ENCODE measurements at places on chromosomes 3 and 15.

GRCh38 chr3:117871934-117872333 lies 1162.4 kb downstream of the TUSC7 start:
- DNase-seq, result no peak

DNA sequence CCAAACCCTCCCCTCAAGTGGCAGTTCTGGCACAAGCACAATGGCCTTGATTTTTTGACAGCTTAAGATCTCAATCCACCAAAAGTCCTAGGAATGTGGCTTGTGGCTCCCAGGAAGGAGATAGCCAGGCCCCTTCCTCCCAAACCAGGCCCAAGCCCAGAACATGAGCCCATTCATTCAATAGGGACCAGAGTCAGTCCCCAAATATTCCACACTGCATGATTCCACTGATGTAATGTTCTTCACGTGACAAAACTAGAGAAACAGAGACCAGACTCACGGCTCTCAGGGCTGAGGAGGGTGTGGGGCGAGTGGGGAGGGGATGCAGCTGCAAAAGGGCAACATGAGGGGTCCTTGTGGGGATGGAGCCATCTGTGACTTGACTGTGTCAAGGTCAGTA lies 25.5 kb downstream of the ABTB1 start:
- DNase-seq, result peak; percentile 23

GRCh38 chr3:123055352-123055751 lies 11.5 kb upstream of the PDIA5 start:
- DNase-seq, result no peak

DNA sequence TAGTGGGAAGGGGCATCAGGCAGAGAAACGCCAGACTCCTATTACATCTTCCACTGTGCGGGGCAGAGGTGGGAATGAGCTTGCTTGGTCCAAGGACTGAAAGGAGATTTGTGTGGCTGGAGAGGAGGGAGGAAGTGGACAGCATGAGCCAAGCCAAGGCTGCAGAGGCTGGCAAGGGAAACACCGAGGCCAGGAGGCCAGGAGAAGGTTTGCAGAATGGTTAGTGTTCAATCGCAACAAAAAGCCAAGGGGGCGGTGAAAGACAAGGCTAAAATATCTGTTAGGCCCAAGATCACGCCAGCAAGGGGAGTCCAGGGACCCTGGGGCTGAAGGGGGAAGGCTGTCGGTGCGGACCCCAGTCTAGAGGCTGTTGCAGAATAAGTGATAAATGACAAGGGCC lies 75.8 kb downstream of the CPN2 start:
- DNase-seq, result peak; percentile 63

- no peak for DNase-seq
Measured at GRCh38 chr15:93195109-93195508, 106.1 kb upstream of the RGMA start.

GRCh38 chr3:99635348-99635747 lies 3.0 kb upstream of the COL8A1 start:
- DNase-seq, result no peak

DNA sequence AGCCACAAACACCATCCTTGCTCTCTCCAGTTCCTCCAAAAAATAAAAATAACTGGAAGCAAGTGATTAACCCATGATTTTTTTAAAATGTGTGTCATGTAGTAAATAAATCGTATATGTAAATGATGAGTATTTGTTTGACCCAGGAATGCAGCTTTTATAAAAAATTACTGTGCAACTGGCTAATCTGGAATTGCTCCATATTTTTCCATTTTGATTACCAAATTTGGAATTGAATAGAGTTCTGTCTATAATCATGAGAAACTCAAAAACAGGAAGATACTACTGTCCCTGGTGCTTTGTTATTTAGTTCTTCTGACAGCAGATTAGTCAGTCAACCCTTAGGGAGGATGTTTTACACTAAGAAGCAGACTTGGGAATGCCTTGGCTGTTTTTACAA lies 116.2 kb downstream of the CCNL1 start:
- no peak for DNase-seq

GRCh38 chr15:40301467-40302179 lies 6.1 kb downstream of the PLCB2 start:
- DNase-seq, result peak; percentile 36

DNA sequence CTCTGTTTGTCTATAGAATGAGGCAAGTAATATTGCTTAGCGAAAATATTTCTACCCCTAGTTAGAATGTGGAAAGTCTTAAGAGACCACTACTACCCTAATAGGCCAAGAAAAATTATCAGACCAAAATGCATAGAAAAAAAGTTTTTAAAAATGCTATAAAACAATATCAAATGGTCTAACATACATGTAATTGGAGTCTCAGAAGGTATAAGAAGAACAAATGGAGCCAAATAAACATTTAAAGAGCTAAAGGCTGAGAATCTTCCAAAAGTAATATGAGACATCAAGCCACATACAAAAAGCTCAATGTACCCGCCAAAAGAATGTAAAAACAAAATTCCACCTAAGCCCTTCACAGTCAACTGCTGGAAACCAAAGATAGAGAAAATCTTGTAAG lies 133.5 kb upstream of the GADL1 start:
- no peak for DNase-seq

DNA sequence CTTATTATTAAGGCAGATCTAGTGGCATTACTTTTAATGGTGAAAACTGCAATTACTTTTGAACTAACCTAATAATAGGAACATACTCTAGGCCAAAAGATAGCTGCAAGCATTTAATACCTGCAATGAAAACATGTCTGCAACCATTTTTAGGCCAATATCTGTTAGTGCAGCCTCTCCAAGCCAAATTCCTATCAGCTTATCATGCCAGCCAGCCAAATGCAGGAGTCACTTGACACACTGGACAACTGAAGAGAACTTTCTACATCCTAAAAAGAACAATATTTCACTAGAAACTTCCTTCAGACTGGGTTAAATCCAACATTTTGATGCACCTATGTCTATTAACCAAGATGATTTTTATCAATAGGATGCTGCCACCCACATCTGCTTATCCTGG lies 33.8 kb downstream of the CCDC54 start:
- no peak for DNase-seq

- DNase-seq, result no peak
Measured at GRCh38 chr3:13552857-13553652, 4.1 kb downstream of the FBLN2 start.

DNA sequence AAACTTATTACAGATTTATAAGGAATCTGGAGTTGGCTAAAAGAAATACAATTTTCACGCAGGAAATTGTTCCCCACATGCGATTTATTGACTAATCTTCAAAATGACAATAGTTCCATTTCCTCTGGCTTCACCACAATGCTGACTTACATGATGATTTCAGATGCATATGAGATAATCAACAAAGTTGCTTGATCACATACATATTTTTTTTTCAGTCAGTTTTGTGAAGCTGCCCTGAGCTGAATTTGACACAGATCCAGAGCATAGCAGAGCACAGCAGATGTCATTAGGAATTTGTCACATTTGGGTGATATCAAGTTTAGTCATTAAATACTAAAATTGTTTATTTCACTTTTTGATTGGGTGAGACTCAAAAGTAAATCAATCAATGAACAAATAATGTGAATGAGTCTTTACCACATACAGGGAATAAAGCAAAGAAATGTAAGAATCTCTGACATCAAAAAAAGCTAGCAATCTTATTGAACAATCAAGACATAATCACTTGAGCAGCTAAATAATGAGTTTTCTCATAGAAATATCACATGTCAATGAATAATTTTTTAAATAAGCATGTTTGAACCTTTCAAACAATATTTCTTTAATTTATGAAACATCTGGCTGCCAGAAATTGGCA lies 18.3 kb downstream of the CPB1 start:
- no peak for DNase-seq

GRCh38 chr3:64595253-64595694 lies 92.5 kb downstream of the ADAMTS9 start:
- DNase-seq, result no peak

DNA sequence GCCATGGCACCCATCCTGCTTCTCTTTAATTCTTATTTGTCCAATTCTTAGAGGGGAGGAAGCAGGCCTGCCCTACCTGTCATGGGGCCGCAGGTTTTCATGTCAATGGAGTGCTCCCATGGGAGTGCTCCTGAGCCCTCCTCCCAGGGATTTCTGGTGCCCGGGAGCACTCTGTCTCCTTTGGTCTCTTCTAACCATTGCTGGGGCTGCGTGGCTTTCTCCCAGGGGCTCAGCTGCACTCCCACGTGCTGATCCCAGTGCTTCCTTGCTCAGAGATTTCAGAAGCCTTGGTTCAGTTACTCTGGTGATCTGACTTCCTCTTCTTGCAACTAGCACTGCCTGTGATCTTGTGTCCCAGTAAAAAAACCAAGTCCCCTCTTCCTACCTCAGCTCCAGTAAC lies 68.0 kb upstream of the ARL8B start:
- peak; percentile 67 for DNase-seq

GRCh38 chr3:113161661-113162060 lies 49.7 kb upstream of the BOC start:
- no peak for DNase-seq

DNA sequence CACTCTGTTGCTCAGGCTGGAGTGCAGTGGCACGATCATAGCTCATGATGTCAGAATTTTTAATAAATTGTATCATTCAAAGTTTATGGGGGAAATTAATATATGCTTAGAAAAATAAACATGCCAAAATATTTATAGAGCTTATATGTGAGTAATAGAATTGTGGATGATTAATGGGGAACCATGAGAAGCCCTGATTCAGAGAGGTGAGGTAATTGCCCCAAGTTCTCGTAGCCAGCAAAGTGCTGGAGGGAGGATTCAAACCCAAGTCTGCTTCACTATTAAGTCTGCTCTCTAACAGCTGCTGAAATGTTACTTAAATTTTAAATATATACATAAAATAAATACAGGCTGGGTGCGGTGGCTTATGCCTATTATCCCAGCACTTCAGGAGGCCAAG lies 26.2 kb upstream of the IGF2BP2 start:
- no peak for DNase-seq

DNA sequence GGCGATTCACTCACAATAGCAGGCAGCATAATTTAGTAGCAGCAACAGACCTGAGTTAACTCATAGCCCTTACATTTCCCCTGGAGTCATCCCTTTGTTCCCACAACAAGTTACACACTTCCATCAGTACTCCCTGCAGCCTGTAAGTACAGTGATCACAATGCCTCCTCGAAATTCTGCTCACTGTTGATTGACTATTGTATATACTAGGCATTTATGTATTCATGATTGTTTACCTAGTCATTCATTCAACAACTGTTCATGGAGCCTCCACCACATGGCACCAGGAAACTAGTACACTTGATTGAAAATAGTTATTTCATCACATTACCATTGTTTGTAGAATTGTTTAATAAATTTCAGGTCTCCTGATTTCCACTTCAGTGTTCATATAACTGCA lies 71.4 kb upstream of the P3H2 start:
- DNase-seq, result no peak

- no peak for DNase-seq
Measured at GRCh38 chr3:17515445-17516234, 226.8 kb downstream of the TBC1D5 start.

GRCh38 chr15:41051139-41051538 lies 64.9 kb downstream of the INO80 start:
- no peak for DNase-seq

- DNase-seq, result no peak
Measured at GRCh38 chr3:173630849-173631248, 233.3 kb downstream of the NLGN1 start.

GRCh38 chr3:36214460-36214859 lies 165.8 kb upstream of the STAC start:
- DNase-seq, result no peak

DNA sequence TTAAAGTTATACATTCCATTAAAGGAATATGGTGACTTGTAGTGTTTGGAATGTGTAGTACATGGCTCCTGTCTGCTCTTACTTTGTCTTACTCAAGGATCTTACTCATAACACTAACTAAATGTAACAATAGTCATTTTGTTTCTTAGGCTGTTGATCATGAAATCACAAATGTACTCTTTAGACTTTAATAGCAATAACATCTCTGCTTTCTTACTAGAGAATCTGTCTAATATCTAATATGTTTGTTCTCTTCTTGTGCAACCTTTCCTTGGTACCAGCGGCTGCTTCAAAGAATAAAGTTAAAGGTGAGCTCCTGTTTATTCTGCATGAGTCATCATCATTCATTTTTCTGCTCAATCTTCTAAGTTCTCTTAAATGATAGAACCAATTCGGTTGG lies 767.5 kb downstream of the CADM2 start:
- no peak for DNase-seq

- no peak for DNase-seq
Measured at GRCh38 chr3:174132421-174133042, 726.6 kb upstream of the NAALADL2 start.

- no peak for DNase-seq
Measured at GRCh38 chr15:90720131-90720530, 3.0 kb downstream of the BLM start.

- no peak for DNase-seq
Measured at GRCh38 chr15:98612490-98613110, 35.7 kb upstream of the IGF1R start.

GRCh38 chr15:101192081-101192480 lies 59.8 kb downstream of the CHSY1 start:
- no peak for DNase-seq

- DNase-seq, result no peak
Measured at GRCh38 chr3:185172086-185173049, 19.5 kb upstream of the C3orf70 start.

GRCh38 chr3:78025916-78026315 lies 986.0 kb downstream of the ROBO2 start:
- DNase-seq, result no peak

- DNase-seq, result no peak
Measured at GRCh38 chr15:66563126-66563525, 2.7 kb downstream of the LCTL start.

DNA sequence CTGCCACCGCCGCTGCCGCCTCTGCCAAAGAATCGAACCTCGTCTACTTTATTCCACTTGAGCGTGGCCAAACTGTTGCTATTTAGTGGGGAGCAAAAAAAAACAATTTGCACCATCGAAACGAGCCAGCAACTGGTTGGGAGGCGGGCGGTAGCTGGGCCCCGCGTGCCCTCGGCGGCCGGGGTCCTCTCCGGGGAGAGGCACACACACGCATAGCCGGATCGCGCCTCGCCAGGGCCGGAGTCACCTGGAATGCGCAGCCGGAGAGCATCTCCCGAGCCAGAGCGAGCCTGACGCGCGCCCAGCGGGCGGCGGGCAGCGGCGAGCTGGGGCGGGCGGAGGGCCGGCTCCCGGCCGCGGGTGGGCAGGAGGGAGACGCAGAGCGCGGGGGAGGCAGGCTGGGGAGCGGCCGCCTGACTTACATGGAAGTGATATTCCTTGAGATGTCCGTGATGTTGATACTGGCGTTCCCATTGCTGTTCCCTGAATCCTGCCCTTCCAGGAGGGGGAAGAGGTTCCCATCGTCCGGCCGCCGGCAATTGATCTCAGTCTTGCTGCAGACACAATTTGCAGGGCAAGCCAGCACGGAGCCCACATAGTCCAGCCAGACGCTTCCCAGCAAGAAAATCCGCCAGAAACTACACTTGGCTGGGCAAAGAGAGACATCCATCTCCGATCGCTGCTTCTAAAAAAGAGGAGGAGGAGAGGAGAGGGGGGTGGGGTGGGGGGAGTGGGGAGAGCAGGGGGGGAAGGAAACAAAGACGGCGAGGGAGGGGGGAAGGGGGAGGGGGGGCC lies 858 bp downstream of the NTRK3 start:
- peak; percentile 68 for DNase-seq
